ENCODE measurements at places on chromosomes 13 and 19.

GRCh38 chr13:70473907-70474306, 365.7 kb upstream of the KLHL1 start:
- no peak for DNase-seq

- no peak for DNase-seq
These were observed 2.5 kb downstream of the TEX29 start for GRCh38 chr13:111322916-111323331.

- DNase-seq, result no peak
These were observed 498.2 kb downstream of the IRS2 start for GRCh38 chr13:109288151-109288709.

DNA sequence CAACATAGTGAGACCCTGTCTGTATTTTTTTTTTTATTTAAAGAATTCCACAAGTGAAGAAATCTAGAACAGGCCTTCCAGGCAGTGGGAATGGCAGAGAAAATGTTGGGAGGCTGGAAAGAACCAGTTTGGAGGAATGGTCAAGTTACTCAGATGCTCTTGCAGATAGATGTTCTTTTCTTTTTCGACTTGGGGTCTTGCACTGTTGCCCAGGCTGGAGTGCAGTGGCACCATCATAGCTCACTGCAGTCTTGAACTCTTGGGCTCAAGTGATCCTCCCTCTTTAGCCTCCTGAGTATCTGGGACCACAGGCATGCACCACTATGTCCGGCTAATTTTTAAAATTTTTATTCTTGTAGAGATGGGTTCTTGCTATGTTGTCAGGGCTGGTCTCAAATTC, 662 bp downstream of the C5AR1 start:
- DNase-seq, result no peak

- DNase-seq, result no peak
These were observed 152.2 kb upstream of the PRR20A start for GRCh38 chr13:56988543-56988942.

DNA sequence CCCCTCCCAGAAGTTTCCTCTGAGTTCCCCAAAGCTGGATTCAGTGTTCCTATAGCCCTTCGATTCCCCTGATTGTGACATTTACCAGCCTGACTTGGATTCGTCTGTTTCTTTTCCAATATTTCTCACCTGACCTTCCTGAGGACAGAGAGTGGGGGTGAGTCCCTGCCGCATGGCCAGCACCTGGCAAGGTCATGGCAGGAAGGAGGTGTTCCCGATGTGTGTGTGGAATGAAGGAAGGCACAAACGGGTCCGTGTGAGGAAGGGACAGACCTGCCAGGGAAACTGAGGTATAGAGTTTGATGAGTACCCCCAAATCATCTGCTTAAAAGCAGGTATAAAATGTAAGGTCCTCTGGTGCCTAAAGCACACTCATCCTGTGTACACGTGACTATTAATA, 3.3 kb downstream of the COL4A1 start:
- DNase-seq, result no peak

GRCh38 chr19:3080286-3080685, 13.9 kb upstream of the GNA11 start:
- DNase-seq, result no peak

DNA sequence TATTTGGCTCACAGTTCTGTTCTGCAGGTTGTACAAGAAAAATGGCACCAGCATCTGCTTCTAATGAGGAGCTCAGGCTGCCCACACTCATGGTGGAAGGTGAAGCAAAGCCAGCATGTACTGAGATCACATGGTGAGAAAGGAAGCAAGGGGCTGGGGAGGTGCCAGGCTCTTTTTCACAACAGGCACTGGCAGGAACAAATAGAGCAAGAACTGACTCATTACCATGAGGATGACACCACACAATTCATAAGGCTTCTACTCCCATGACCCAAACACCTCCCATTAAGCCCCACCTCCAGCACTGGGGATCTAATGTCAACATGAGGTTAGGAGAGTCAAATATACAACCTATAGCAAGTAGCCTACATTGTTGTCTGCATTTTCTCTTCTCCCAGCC, 522.6 kb downstream of the RFC3 start:
- no peak for DNase-seq

GRCh38 chr19:35457173-35457572, 9.1 kb downstream of the FFAR2 start:
- DNase-seq, result no peak

DNA sequence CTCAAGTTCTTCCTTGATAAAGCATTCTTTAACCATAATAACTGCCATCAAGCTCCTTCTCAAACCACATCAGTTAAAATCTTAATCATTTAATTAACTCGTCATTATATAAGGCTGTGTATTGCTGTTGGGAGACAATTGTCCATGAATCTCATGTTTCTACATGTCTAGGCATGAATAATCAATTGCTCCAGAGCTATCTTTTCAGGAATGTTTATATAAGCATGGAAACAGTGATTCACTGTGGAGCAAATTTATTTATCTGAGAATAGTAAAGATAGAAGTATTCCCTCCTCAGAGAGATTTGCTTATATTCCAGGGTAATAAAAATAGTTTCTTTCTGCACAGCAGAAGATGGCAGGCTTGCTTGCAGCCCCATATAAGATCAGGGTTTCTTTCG, 71.1 kb downstream of the CBY2 start:
- no peak for DNase-seq

DNA sequence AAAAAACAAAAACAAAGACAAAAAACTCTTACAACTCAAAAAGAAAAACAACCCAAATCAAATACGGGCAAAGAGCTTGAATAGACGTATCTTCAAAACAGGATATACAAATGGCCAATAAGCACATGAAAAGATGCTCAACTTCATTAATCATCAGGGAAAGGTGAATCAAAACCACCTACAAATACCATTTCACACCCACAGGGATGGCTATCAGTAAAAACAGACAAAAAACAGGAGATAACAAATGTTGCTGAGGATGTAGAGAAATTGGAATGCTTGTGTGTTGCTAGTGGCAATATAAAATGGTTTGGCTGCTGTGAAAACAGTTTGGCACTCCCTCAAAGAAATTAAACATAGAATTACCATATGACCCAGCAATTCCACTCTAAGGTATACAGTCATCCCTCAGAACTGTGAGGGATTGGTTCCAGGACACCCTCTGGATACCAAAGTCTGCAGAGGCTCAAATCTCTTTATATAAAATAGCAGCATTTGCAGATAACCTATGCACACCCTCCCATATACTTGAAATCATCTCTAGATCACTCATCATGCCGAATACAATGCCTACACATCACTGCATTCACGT, 29.7 kb downstream of the MLLT1 start:
- no peak for DNase-seq

GRCh38 chr19:38228491-38229439, 4.7 kb upstream of the DPF1 start:
- DNase-seq, result no peak

- DNase-seq, result no peak
These were observed 29.9 kb downstream of the TNFRSF19 start for GRCh38 chr13:23600100-23600499.

- DNase-seq, result no peak
These were observed 580.1 kb downstream of the GPC5 start for GRCh38 chr13:91978571-91978970.

GRCh38 chr19:15618321-15618720, 3.3 kb downstream of the CYP4F8 start:
- no peak for DNase-seq

- DNase-seq, result no peak
These were observed 2.9 kb downstream of the SUPT5H start for GRCh38 chr19:39448271-39448670.

DNA sequence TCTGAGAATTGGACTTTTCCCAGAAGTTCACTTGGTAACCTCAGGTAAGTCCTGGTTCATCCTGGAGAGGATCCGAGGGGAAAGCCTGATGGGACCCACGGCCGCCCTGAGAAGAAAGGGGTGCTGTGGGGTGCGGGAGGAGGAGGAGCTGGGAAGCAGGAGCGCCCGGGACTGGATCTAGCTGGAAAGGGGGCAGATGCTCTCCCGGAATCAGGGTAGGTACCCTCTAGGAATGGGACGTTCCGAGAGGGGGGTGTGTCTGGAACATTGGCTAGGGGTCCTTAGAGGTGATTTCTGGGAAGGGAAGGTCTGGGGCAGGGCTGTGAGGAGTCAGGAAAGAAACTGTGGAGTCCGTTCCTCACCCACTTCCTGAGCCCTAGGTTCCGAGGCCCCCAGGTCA, 38.7 kb upstream of the ZNF492 start:
- no peak for DNase-seq

DNA sequence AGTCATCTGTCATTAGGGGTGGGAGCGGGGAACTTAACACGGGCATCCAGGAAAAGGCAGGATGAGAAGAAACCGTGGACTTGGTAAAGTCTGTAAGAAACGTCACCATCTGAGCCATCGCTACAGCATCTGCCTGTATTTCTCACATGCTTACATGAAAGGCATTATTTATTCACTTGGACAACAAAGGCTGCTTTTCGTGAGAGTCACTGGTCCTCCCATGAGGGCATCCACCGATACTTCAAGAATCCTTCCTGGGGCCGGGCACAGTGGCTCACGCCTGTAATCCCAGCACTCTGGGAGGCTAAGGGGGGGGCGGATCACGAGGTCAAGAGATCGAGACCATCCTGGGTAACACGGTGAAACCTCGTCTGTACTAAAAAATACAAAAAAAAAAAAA, 16.1 kb downstream of the ZNF446 start:
- DNase-seq, result no peak

DNA sequence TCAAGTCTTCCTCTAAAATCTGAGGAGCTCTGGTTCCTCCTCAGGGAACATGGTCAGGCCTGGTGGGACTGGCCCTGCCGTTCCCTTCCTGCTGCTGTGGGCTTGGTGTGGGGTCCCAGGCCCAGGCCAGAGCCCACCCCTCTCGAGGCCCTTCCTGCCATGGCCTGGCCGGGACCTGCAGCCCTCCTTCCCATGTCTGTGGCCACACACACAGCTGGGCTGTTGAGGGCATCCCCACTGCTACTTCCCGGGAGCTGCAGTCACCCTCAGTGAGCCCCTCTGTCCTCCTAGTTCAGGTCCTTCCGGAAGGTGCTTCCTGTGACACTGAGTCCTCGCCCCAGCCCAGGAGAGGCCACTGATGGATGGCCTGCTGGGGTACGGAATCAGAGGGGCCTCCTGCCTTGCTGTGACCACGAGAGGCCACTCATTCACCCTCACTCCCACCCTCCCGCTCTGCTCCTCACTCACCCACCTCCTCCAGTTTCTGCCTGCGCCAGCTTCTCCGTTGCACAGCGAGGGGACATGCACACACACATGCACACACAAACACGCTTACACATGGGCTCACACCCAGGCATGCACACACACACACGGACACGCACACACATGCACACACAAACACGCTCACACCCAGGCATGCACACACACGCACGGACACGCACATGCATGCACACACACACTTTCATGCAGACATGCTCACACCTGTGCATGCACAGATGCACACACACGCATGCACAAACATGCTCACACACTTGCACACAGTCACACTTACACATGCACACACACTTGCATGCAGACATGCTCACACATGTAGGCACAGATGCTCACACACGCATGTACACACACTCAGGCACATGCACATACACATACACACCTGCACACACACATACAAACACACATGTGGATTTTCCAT, 7.3 kb upstream of the MCF2L start:
- DNase-seq, result no peak

GRCh38 chr19:15393963-15394362, 14.4 kb upstream of the AKAP8 start:
- DNase-seq, result no peak

DNA sequence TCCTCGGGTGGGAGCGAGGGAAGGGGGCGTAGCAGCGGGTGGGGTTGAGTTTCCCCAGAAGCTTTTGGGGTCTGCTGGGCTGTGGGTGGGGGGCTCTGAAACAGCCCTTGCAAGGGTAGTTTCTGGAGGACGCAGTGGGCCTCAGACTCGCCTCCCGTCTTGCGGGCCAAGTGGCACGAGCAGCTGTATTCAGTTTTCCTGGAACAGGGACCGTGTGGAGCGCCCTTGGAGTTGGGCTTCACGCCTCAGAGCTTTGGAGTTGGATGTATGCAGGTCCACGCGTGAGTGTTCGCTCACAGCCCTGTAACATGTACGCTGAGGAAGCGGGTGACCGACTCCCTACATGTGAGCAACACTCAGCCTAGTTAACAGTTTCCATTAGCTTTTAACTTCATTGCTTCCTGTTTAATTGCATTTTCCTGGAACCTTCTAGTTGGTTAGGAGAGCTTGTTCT, 603 bp downstream of the TM9SF2 start:
- no peak for DNase-seq

GRCh38 chr19:31100981-31101380, 248.3 kb downstream of the TSHZ3 start:
- DNase-seq, result no peak

DNA sequence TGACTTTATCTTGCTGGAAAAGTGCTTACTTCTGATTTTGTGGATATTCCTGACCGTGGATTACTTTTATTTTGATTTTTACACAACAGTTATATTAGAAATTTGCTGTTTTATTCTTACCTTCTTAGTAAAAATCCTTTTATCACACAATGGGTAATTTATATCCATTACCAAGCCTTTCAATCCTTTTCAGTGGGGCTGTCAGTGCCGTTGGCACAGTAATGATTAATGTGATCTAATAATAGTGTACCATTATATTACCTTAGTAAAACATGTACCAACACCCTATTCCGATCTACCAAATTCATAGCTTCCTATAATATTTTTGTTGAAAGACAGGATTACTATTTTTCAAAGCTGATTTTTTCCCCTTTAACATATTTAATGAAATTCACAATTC, 87.3 kb upstream of the ZNF536 start:
- no peak for DNase-seq

GRCh38 chr13:85243831-85244230, 555.4 kb downstream of the SLITRK6 start:
- no peak for DNase-seq

GRCh38 chr13:27792393-27793218, at the start of gene GSX1:
Gene GSX1 (plus strand): TSS chr13:27792483. CDS start chr13:27792691, 208 bp downstream.
- peak; percentile 22 for DNase-seq

- no peak for DNase-seq
These were observed 120.0 kb downstream of the ITGBL1 start for GRCh38 chr13:101572456-101572855.

- no peak for DNase-seq
These were observed 24.5 kb downstream of the TFDP1 start for GRCh38 chr13:113608967-113609533.

DNA sequence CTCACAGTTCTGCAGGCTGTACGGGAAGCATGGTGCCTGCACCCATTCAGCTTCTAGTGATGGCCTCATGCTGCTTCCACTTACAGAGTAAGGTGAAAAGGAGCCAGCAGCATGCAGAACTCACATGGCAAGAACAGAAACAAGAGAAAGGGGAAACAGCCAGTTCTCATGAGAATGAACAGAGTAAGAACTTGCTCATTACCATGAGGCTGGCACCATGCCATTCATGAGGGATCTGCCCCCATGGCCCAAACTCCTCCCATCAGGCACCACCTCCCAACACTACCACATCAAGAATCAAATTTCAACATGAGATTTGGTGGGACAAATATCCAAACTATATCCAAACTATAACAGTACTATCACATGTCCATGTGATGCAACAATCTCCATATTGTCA, 72.1 kb downstream of the KATNAL1 start:
- no peak for DNase-seq

GRCh38 chr13:37484056-37484455, 114.5 kb downstream of the POSTN start:
- DNase-seq, result no peak
